Sigmoid colon (tissue), 7 donors: ENCODE measurements at places on chromosomes 11 and 22. TPM values are rescaled to one million over a fixed set of nuclear protein-coding genes. Genes with fewer than 3 reads are reported as not detected.
A peak's percentile ranks its signal among the peaks of the same experiment; 100 is the strongest.

Gene OR52N2
- polyA plus RNA-seq, result 0.10 TPM

Gene PLEKHB1
- polyA plus RNA-seq, result 17.8 TPM

DNA sequence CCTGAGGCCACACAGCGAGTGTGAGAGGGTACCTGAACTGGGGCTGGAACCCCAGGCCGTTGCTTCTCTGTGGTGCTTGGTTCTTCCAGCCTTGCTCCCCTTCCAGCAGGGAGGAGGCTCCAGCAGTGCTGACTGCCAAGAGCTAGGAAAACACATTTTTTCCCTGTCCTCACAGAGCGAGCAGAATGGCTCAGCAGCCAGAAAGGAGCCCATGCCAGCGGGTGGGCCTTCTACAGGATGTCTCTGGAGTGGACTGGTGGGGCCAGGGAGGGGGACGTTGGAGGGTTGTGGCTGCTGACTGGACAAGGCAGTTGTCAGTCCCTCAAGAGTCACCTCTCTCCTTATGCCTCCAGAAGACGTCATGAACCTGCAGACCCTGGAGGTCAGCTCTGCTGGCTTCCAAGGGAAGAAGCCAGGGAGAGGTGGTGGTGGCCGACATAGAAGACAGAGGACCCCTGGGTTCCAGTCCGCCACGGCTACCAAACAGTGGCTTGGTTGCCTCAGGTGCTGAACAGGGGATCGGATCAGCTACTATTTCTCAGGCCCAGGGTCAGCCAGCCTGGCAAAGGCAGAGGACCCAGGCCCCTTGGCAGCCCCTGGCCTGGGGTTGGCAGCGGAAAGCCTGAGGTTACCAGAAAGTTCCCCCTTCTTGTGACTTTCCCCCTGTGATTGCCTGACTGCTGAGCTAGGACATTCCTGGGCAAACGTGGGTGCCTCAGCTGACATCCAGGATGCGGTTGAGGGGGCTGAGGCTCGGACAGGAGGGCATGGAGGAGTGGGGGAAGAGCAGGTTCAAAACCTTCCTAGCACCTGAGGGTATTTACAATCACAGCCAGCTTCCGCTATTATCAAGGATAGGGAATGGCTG lies 3.7 kb downstream of the MAFF start:
- peaks cover 36% of the 10 kb centered on the region for H3K4me1 ChIP-seq
- no peak overlapping the region for H3K4me3 ChIP-seq
- H3K27me3 ChIP-seq, result no peaks in the 10 kb centered on the region
- H3K27ac ChIP-seq, result peak overlapping the region; percentile 100

- H3K27me3 ChIP-seq, result no peaks in the 10 kb centered on the region
- H3K4me3 ChIP-seq, result no peak overlapping the region
- no peak for DNase-seq
- no peaks in the 10 kb centered on the region for H3K4me1 ChIP-seq
- no peak overlapping the region for H3K27ac ChIP-seq
- H3K36me3 ChIP-seq, result no peaks in the 10 kb centered on the region
Measured at GRCh38 chr11:106463796-106464201, 386.3 kb downstream of the AASDHPPT start.

DNA sequence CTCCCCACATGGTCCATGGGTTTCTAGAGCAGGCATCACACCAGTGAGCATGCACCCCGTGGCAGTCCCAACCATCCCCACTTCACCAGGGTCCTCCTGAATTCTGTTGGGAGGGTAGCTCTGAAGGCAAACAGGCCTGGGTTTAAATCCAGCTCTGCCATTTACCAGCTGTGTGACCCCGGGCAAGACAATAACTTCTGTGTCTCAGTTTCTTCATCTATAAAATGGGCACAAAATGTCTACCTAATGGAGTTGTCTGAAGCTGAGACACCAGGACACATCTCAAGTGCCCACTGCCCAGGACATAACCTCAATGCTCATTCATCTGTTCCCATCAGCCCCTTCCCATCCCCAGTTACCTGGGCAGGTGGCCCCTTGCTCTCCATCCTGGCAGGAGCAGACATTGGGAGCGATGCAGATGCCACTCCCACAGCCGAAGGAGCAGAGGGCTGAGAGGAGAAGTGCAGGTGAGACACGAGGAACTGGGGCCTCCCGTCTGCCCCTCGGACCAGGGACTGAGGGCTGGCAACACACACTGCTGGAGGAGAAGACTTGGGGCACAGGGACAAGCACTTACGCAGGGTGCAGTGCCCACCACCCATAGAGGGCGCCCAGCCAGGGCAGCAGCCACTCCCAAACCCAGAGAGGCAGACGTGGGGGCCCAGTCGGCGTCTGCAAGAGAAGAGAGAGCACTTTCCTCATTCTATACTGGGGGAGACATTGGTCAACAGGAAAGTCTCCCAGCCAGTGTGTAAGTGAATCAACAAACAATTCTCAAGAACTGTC lies 4.0 kb downstream of the VWCE start:
- peaks cover 6% of the 10 kb centered on the region for H3K27me3 ChIP-seq
- H3K27ac ChIP-seq, result no peak overlapping the region
- DNase-seq, result no peak
- no peak overlapping the region for H3K4me3 ChIP-seq
- H3K36me3 ChIP-seq, result no peaks in the 10 kb centered on the region
- H3K4me1 ChIP-seq, result peaks cover 23% of the 10 kb centered on the region

- H3K36me3 ChIP-seq, result no peaks in the 10 kb centered on the region
- no peak for DNase-seq
- no peak overlapping the region for H3K27ac ChIP-seq
- peaks cover 57% of the 10 kb centered on the region for H3K4me1 ChIP-seq
- no peaks in the 10 kb centered on the region for H3K27me3 ChIP-seq
- no peak overlapping the region for H3K4me3 ChIP-seq
Measured at GRCh38 chr11:20022363-20023081, 137.8 kb downstream of the DBX1 start.

DNA sequence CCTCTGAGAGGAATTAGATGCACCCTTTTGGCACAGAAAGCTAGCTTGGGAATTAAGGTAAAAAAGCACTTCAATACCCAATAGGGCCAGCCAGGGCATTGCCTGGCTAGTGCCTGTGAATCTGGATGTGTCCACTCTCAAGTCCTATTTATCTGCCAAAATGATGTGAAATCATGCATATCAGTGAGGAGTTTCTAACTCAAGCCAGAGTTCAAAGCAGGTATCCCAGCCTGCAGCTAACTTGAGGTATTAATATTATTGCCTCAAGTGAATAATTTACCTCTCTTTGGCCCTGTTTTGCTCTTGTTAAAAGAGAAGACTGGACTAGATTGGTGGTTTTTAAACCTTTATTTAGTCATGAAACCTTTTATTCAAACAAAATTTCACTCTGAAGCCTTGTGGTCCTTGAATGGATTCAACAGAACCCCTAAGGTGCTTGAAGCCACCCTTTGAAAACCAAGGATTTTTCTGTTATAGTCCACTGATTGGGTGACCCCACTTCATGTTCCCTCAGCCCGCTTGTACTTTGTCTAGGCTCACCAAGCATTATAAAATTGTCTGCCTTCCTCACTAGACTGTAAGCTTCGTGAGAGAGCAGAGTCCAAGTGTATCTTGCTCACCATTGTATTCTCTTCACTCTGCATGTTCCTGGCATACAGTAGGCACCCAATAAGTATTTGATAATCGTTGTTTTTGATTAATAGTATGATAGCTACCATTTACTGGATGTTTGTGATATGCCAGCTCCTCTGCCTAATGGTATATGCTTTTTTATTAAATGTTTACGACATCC lies 4.5 kb downstream of the RNF121 start:
- no peaks in the 10 kb centered on the region for H3K36me3 ChIP-seq
- no peak overlapping the region for H3K27ac ChIP-seq
- DNase-seq, result no peak
- no peaks in the 10 kb centered on the region for H3K27me3 ChIP-seq
